ENCODE measurements at places on chromosomes 3 and 15.

DNA sequence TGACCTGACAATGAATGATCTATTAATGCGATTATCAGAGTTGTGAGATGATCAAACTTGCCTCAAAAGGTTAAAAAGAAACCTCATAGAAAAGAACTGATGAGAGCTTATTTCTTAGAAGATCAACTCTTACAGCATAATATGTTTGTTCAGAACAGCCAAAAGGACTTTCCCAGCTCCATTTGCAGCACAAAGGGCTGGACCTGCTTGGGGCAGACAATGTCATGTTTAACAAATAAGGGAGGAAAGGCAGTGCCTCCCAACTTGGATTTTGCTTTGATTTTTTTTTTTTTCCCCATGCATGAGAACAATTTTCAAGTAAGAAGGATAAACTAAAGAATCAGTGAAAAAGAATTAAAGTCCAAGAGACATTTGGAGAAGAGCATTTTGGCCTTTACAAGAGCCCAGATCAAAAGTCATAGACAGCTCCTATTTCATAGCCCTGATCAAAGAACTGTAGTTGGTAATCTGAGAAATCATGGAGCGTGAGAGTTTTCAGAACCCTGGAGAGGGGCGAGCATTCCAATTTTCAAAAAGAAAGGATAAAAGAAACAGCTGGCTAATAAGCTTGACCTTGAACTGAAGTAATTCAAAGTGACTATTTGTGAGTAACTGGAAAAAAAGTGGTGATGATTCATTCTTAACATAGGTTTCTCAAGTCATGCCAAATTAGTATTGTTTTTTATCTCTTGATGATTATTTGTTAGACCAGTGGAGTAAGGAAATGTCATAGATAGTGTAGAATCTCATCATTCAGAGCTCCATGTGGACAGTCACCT is 136.0 kb upstream of the CFAP20DC start:
- no peak for DNase-seq

DNA sequence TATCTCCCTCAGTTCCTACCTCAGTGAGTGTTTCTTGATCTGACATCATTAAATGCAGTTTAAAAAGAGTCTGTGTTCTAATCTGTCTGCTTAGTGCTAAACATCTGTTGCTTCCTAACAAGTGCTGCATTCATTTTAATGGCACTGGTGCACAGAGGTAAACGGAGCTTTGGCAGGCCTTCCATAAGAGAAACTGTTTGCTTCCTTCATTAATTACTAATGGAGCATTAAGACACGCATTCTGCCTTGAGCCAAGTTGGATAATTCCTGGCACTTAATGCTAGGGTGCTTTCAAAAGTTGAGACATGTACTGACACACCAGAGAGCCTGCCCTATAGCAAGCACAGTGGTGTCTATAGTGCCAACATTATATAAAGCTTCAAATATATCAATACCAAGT is 34.7 kb downstream of the SCG5 start:
- DNase-seq, result no peak

DNA sequence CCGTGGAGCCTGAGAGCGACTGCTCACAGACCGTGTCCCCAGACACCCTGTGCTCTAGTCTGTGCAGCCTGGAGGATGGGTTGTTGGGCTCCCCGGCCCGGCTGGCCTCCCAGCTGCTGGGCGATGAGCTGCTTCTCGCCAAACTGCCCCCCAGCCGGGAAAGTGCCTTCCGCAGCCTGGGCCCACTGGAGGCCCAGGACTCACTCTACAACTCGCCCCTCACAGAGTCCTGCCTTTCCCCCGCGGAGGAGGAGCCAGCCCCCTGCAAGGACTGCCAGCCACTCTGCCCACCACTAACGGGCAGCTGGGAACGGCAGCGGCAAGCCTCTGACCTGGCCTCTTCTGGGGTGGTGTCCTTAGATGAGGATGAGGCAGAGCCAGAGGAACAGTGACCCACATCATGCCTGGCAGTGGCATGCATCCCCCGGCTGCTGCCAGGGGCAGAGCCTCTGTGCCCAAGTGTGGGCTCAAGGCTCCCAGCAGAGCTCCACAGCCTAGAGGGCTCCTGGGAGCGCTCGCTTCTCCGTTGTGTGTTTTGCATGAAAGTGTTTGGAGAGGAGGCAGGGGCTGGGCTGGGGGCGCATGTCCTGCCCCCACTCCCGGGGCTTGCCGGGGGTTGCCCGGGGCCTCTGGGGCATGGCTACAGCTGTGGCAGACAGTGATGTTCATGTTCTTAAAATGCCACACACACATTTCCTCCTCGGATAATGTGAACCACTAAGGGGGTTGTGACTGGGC is 7.3 kb downstream of the FAM131A start:
- no peak for DNase-seq

- DNase-seq, result no peak
Measured at GRCh38 chr3:174533286-174533685, 325.8 kb upstream of the NAALADL2 start.

- DNase-seq, result no peak
Measured at GRCh38 chr3:172289583-172289982, 158.7 kb downstream of the GHSR start.

GRCh38 chr3:25619382-25619781 is 45.3 kb downstream of the TOP2B start:
- DNase-seq, result no peak

GRCh38 chr15:95897651-95898050 is 432.8 kb upstream of the NR2F2 start:
- no peak for DNase-seq

GRCh38 chr3:37338500-37338899 is 164.1 kb upstream of the LRRFIP2 start:
- DNase-seq, result no peak

DNA sequence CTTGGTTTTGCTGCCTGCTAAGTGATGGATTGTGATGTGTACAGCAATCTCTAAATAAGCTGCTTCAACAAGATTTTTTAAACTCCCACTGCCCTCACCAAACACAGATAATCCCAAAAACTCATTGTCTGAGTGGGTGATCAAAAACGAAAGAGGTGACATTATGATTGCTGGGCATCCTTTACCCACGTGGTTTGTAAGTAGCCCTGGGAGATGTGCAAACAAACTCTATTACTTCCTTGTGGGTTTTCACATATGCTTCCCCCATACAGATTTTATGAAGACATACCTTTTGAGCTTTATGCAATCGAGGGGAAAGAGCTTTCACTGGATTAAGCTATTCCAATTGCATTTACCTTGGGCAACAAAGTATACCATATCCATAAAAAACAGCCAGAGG is 1000.4 kb downstream of the FHIT start:
- DNase-seq, result no peak

DNA sequence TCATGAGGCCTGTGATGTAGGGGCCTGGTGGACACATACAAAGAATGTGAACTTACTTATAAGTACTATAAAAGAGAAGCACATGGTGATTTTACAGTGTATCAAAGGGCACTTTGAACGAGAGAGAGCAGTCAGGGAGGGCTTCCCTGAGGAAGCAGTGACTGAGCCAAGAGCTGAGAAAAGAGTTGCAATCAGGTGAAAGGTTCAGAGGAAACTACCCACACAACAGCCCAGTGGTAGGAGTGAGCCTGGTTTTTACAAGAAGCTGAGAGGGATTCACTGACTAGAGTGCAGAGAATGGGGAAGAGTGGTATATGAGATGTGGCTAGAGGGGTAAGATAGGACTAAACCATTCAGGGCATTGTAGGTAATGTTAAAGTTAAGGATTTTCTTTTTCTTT is 57.1 kb downstream of the CALML4 start:
- no peak for DNase-seq

DNA sequence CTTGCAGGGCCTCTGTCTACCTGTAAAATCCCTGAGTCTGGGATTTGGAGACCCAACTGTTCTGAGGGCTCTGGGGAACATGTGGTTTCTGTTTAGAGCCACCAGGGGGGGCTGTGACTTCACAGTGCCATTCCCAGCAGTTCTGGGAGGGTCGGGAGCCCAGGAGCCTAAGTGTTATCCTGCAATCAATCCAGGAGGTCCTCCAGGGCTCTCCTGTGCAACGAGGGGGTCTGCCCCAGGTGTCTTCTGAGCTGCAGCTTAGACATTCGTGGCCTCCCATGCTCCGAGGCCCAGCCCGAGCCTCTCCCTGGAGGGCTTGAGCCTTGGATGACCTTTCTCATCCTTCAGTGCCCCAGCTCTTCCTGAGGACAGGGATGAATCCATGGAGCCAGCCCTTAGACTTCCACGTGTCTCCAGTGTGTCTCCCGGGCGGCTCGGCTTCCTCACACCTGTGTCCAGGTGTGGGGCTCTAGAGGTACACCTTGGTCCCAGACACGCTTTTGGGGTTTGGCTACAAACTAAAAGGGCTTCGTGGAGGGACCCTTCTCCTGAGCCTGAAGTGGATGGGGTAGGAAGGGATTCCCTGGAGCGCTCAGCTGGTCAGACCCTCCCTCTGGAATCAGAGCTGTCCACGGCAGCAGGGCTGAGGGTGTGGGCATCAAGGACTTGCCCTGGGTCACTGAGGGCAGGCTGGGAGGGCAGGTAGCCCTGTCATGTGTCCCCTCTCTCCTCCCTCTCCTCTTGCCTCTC is 20.3 kb upstream of the ABTB1 start:
- DNase-seq, result peak; percentile 64

GRCh38 chr3:159263750-159264553 is 462.1 kb downstream of the MFSD1 start:
- peak; percentile 56 for DNase-seq

GRCh38 chr3:54067055-54067698 is 55.2 kb upstream of the CACNA2D3 start:
- no peak for DNase-seq

DNA sequence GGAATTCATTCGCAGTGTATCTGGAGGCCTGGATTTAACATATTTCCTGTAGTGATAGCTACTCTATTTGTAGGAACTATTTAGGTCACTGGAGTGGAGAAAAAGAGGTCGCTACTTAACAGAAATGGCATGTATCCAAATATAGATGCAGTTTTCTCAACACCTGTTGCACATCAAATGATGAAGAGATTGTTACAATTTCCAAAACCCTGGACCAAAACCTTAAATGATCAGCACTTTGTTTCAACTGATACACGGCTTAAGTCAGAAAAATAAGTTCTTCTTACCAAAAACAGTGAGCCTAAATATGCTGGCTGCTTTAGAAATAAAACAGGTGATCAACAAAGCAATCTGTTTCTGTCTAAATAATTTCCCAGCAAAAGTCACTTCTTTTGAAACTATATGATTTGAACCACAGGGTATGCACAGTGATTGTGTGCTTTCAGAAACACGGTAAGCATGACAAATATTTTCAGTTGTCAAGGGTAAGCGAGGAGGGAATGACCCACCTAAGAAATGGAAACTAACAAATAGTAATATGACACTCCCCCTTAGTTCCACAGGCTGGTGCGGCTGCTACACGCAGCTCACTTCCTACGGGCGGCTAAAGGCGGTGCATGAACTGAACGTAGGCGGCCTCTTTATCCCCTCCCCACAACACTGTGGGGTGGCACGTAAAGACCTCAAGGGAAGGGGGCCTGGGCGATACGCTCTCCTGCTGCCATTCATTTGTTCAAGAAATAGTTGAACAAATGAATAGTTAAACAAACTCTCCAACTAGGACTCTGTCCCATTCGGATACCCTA is 1.1 kb downstream of the EHD4 start:
- peak; percentile 33 for DNase-seq

GRCh38 chr3:126935756-126936509 is 47.0 kb upstream of the PLXNA1 start:
- DNase-seq, result no peak

GRCh38 chr15:63189941-63190768 is 749 bp downstream of the RAB8B start:
- DNase-seq, result no peak

DNA sequence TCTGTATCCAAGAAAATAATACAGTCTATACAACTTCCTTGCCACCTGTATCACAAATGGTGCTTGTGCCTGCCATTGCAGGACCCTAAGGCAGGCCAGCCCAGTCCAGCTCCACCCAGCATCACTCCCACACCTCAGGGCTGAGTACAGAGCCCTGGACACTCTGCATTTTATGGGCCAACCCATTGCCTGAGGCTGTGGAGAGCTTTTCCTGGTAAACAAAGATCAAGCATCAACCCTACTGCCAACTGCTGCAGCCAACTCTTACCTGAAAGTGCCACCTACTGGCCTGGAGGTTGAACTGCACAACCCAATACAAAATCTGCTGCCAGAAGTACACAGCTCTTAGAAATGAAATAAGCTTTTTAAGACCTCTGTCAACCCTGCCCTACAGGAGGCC is 1082.2 kb downstream of the NAALADL2 start:
- DNase-seq, result no peak

DNA sequence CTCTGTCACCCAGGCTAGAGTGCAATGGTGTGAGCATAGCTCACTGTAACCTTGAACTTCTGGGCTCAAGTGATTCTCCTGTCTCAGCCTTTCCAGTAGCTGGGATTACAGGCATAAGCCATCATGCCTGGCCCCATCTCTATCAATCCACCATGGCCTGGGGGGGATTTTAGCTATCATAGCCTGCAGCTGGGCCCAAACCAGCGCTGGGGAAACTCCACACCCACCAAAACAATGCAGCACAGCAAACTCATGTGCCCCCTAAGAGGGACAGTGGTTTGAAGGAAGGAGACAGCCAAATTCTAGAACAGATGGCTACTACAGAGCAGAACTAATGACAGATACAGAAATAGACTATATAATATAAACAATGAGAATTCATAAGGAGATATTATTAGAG is 13.8 kb upstream of the NSMCE3 start:
- no peak for DNase-seq

DNA sequence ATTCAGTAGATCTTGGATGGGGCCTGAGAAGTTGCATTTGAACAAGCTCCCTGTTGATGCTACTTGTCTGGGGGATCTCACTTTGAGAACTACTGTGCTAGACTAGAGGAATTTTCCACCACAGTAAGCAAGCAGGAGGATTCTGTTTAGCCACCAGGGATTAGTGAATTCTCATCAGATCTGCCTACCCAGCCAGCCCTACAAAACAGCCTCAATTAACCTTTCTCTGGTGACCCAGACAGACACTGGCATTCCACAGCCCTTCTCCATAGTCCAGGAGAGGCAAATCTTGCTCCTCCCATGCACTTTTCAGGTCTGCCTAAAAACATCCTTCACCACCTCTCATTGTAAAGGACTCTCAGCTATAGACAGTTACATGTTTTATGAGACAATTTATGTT is 16.7 kb upstream of the MYH15 start:
- DNase-seq, result no peak

All from NCI-H1105 (cell line).